Activated CD8-positive, alpha-beta memory T cell treated with anti-CD3 and anti-CD28 coated beads for 1 hour (primary cell): ENCODE measurements at places on chromosomes 2 and 18.

GRCh38 chr18:74906184-74906583, 302.8 kb downstream of the PTGR3 start:
- no peak for DNase-seq

- peak; percentile 48 for DNase-seq
These were observed 33.1 kb downstream of the ARL4C start for GRCh38 chr2:234463626-234464290.

- no peak for DNase-seq
These were observed 169.2 kb downstream of the ETAA1 start for GRCh38 chr2:67566285-67566684.

DNA sequence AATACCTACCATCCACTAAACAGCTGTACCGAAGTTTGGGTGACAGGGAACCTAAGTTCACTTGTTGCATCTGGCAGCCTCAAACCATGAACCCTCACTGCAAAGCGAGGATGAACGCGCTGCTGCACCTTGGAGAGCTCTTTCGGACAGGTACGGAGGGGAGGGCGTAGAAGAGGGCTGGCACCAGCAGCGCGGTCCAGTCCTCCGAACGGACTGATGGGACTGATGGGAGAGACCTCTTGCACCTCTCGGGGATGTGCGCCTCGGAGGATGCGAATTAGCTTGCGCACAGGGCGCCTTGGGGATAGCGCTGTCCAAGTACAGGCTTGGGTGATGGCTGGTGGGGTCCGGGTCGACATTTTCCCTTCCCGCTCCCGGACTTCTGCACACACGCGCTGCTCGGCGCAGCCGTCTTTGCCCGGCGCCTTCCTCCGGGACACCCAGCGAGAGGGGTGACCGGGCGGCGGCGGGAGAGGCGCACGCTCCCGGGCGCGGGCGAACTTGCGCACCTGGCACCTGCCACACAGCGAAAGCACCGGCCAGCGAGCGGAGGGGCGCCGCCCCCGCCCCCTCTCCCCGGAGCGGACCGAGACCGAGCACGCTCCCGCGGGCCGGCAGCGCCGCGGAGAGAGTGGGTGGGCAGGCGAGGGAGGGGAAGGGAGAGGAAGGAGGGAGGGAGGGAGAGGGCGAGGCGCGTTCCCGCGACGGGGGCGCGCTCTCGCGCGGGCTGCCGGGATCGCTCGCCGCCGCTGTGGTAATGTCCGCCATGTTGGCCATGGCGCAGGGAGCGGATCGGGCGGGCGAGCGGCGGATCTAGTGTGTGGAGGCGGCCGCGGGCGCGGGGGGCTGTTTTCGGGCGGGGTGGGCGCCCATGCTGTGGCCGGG, at the start of gene EPC2:
EPC2 (plus strand) TSS at position 754 of the 885 bp plus-strand sequence. CDS start 267 bp downstream, outside the sequence.
- DNase-seq = peak; percentile 79

DNA sequence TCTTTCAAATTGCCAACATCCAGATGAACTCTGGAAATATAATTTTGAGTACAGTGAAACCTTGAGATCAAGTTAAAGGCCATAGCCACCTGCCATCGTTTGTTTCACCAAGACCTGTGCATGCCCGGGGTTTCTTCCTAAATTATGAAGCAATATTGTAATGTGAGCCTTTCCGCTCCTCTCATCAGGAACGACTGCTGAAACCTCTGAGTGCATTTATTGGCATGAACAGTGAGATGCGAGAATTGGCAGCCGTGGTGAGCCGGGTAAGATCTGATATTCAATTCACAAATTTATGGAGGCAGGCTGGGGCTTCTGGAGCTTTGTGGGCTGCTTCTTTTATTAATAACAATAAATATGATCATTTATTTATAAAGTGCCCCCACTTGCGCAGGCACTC, 27.7 kb upstream of the ELOA2 start:
- DNase-seq = no peak

DNA sequence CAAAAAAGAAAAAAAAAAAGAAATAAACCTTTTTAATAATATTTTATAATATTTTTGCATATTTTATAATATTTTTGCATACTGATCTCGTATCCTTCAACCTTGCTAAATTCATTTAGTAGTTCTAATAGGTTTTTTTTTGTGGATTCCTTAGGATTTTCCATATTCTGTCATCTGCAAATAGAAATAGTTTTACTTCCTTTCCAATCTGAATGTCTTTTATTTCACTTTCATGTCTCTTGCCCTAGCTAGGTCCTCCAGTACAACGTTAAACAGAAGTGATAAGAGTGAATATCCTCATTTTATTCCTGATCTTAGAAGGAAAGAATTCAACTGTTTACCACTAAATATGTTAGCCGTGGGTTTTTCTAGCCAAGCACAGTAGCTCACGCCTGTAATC, 13.7 kb downstream of the LMAN2L start:
- DNase-seq = no peak

GRCh38 chr2:74603282-74604000, 44.7 kb downstream of the M1AP start:
- DNase-seq = no peak

GRCh38 chr2:24793761-24794435, 673 bp downstream of the CENPO start:
- DNase-seq = no peak

DNA sequence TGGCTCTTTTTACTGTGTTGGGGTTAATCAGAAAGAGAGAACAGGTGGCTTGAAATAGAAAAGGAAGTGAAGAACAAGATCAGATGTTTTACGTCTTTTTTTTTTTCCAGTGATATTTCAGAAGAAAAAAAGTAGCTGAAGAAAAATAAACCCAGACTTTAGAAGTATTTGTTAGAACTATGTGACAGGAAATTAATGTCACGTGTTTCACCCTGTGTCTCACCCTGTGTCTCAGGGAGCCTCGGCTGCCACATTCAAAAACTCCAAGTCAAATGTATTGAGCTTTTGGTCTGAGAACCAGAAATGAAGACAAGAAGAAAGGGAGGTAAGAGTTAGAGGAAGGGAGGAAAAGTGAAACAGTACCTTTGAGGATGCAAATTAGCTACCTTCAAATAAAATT, 38.0 kb downstream of the AKAIN1 start:
- no peak for DNase-seq

DNA sequence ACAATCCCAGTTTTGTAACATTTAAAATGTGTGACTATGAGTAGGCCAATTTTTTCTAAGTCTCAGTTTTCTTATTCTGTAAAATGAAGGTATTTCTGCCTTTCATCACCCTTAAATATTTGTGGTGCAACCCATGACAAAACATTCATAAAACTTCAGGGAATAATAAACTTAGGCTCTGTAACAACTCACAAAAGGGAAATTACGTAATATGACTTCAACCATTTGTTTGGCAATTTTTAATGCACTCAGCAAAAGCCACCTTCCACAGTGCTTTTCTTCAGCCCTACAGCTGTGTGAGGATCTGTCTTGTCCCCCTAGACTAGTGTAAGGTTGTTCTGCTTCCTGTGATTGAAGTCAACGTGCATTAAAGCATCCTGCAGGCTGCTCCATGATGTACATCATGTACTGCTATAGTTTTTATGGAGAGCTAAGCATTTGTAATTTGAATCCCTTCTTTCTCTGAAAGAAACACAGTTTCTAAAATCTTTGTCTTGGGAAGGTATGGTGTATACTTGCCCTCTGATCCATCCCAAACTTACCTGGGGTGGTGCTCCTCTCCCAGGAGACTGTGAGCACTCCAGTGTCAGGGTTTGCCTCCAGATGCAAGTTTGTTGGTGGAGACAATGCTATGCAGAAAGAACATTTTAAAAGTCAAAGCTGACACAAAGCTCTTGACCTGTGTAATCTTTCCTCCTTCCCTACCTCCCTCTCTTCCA, 39.1 kb downstream of the FN1 start:
- no peak for DNase-seq

GRCh38 chr2:584863-585823, 92.1 kb downstream of the TMEM18 start:
- DNase-seq = no peak

GRCh38 chr2:215896921-215897320, 116.4 kb downstream of the MREG start:
- DNase-seq = no peak

GRCh38 chr2:98634406-98635092, 26.2 kb downstream of the UNC50 start:
- DNase-seq = peak; percentile 20

DNA sequence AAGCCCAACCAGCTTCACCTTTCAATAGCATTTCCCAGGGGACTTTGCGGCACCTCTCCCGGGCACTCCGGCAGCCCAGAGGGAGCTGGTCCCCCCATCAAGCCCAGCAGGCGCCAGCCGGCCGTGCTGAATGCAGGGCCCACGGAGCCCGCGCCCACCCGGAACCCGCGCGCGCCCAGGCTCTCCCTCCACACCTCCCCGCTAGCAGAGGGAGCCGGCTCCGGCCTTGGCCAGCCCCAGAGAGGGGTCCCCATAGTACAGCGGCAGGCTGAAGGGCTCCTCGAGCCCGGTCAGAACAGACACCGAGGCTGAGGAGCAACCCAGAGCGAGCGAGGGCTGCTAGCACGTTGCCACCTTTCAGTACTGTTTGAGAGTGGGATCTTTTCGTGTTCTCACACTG, 300.8 kb downstream of the DSEL start:
- no peak for DNase-seq

DNA sequence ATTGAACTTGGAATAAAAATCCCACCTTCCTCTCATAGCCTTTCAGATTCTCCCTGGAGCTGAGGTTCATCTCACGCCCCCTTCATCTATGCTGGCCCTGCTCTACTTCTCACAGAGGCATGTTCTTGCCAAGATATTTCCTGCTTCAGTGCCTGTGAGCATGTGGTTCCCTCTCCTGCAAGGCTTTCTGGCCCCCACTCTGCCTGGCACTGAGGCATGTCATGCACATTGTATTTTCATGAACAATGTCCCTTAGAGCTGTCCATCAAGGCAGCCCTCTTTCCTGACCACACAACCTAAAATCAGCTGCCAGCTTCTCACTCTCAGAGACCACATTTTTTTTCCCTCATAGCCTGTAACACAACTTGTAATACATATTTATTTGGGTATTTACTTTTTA, 18.0 kb upstream of the HK2 start:
- no peak for DNase-seq

DNA sequence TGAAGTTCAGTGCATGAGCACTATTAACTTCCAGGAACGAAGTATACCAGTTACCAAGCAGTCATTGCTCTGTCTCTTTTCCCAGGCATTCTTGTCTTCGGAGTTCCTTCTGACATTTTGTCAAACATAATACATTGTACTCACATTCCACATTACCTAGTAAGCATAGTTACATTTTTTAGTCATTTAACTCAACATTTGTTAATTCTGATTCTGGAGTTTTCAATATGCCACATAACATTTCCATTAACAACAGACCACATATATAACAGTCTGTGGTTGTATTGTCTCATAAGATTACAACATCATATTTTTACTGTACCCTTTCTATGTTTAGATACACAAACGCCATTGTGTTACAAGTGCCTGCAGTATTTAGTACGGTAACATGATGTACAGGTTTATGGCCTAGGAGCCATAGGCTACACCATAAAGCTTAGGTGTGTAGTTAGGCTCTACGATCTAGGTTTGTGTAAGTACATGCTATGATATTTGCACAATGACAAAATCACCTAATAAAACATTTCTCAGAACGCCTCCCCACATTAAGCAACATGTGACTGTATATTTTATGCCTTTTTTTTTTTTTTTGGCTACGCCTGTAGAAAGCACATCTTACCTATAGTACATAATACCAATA, 187.1 kb downstream of the DYM start:
- no peak for DNase-seq

DNA sequence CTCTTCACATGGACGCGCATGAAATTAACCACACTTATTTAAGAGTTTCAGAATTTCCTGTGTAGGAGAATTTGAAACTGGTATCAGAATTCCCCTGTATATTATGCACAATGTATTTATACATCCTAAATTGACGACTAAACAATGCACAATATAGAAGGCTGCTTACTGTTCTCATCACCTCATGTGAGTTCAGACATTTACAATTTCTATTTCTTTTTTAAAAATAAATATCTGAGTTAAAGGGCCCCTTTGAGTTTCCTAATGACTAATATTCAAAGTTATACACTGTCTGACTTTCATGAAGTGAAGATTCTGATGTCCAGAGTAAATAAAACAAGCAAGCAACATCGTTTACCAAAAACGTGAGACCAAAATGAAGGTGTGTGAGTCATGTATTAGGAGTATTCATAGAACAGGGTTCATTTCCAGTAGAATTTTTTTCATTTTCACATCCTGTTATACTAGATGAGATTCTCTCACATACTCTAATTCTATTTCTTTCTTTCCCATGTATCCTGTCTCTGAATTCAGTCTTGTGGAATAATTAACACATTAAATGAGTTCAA, 406.2 kb downstream of the NUP35 start:
- no peak for DNase-seq

DNA sequence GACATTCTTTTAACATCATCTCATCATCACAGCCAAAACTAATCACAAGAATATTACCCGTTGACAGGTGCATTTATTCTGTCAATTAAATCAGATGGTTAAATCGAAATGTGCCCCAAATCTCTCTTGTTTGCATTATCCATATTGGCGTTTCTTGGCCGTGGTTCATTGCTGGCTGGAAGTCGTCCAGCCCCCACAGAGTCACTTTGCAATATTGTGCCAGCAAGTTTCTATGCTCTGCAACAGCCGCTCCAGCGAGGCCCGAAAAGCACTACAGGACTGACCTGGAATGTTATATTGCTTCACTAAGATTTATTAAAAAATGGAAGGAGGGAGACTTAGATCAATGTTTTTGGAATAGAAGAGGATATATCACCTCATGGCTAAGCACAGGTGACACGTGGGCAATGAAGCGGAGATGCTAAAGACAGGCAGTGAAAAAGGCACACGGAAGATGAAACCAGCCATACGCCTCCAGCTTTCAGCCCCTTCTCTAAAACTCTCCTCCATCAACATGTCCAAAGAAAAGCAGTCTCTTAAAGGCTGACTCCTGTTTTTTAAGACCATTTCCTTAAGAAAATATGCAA, 176.8 kb upstream of the VRK2 start:
- no peak for DNase-seq

DNA sequence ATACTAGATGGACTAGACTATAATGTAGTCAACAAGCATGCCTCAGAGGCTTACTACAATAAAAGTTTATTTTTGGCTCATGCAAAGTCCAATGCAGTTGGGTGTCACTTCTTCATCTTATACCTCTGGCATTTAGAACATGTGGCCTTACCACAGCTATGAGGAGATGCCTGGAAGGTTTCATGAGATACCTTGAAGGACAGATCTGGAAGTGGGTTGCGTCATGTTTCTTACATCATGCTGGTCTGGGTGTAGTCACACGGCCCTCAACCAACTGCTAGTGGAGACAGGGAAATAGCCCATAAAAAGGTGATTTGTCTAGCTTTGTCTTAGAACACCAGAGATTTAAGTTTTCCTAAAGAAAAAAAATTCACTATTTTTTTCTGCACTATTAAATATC, 91.7 kb upstream of the MMADHC start:
- no peak for DNase-seq

GRCh38 chr2:128552141-128552805, 233.6 kb upstream of the HS6ST1 start:
- no peak for DNase-seq
